Left kidney (tissue), 8 donors: ENCODE measurements at places on chromosomes 1 and 21. TPM values are rescaled to one million over a fixed set of nuclear protein-coding genes. Genes with fewer than 3 reads are reported as not detected.

DNA sequence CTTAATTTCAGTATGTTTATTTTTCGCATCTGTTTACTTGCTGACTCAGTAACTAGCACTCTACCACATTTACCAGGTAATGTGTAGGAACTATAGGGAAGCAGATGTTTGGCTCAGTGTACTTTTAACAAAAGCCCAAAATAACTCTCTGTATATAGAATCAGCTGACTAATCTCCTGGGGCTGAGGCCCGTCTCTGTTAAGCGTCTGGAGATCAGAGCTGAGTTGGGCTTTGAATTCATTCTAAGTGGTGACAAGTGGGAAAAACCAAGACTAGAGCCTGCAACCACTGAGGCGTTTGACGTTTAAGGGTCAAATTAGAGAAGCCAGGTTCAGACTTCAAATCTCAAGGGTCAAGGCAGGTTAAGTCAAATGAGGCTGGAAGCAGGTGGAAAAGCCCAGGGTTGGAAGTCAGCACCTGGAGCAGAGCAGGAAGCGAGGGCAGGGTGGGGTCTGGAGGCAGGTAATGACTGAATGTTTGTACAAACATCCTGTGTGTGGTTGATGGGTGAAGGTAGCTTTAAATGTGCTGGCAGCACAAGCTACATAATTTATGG is 56.8 kb upstream of the LYST start:
- DNase-seq: no peak

DNA sequence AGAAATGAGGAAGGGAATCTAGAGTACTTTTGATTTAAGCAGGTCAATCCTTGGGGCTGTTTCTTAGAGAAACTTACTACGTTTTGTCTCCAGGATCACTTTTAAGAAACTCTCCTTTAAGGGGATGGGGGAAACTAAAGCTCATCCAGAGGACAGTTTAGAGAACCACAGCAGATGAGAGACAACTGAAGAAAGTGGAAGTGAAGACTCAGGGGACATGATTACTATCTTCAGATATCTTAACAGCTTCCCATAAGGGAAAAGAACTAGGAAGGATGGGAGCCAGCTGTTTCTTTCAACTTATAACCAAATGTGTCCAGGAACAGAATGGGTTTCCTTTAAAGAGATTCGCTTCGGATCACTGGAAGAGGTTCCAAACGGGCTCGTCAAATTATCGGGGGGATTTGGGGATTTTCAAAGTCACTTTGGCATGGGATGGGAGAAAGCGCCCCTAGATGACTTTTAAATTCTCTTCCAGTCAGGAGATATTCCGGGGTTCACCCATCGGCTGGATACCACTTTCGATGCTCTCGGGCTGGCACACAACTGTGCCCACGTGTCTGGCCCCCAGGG is 1.2 kb downstream of the SCMH1 start:
- DNase-seq: peak; percentile 36

Gene COL11A1
- 6.9 TPM for polyA plus RNA-seq

DNA sequence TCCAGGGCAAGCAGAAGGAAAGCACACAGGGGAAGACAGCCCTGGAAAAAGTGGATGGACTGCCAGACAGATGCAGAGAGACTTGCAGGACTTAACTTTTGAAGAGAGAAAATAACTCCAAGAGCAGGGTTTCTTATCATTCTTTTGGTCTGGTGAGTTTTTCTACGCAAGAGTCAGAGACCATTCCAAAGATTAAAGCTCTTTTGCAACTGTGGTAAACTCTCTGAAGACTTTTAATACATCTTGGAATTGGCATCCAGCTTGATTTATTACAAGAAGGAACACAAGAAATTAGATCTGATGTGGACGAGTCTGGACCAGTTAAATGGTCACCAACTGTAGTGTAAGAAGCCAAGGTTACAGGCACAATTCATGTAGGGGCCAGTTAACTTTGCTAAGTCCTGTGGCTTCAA is 153.4 kb downstream of the SIPA1L2 start:
- DNase-seq: no peak

GRCh38 chr1:166166329-166166697 is 488 bp downstream of the FAM78B start:
- no peak for DNase-seq

DNA sequence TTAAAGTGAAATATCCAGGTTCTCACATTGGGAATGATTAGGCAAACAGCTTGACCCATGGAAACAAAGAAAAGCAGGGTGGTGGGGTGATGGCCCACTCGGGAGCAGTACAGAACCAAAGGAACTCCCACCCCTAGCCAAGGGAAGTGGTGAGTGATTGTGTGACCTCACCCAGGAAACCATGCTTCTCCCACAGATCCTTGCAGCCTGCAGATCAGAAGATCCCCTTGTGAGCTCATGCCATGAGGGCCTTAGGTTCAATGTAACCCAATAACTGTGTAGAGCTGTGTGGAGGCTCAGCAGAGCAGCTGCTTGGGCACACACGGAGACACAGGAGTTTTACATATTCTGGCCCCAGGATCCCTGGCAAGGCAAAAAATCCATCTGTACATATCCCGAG is 311.8 kb upstream of the DPYD start:
- no peak for DNase-seq
